ENCODE measurements at places on chromosomes 16 and 17.

- no peak for DNase-seq
Observed at GRCh38 chr17:8225813-8226535, 15.6 kb upstream of the AURKB start.

DNA sequence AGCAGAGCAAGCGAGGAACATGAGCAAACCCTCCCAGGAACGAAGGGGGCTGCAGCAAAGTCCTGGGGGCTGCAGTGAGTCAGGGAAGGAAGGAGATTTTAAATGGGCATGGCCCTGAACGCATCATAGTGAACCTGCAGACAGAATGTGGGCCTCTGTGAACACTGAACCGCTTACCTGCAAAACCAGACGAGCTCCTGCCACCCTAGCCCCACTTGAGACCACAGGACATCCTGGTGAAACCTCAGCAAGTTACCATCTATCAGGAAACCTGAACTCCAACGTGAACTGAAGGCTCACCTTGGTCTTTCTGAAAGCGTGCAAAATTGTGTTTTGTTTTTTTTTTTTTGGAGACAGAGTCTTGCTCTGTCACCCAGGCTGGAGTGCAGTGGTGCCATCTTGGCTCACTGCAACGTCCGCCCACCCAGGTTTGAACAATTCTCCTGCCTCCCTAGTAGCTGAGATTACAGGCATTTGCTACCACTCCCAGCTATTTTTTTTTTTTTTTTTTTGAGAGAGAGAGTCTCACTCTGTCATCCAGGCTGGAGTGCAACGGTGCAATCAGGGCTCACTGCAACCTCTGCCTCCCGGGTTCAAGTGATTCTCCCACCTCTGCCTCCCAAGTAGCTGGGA is 30.8 kb downstream of the FANCA start:
- no peak for DNase-seq

DNA sequence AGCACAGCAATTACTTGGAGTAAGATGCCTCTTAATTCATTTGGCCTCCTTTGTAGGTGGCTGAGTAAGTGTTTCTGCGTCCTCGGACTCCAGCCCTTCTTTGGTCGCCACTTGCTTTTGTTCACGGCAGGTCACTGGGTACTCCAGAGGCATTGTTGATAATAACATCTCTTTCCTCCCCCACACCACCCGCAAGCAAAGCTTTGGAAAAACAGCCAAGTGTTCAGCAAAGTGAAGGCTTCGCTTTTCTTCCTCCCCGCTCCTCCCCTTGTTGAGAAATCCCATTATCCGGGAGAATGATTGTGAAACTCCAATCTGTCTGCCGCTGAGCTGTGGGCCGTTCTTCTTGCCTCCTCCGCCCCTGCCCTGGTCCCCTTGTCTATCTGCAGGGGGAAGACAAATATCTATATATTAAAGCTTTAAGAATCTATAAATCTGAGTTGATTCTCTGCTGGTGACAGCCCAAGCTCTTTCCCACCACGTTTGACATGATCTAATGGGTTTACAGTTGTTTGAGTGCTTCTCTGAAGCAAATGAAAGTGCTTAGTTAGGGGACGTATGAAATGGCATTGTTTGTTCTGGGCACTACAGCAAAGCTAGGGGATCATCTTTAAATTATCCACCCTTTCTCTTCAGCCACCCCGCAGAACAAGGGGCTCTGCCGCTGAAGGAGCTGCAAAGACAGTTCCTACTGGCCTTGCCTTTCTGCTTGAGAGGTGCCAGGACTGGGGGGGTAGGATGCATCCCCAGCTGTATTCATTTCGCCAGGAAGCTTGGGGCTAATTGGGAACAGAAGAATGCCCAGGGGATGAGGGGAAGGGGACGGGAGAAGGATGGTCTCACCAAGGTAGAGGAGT is 167.1 kb downstream of the CCDC182 start:
- DNase-seq: no peak

DNA sequence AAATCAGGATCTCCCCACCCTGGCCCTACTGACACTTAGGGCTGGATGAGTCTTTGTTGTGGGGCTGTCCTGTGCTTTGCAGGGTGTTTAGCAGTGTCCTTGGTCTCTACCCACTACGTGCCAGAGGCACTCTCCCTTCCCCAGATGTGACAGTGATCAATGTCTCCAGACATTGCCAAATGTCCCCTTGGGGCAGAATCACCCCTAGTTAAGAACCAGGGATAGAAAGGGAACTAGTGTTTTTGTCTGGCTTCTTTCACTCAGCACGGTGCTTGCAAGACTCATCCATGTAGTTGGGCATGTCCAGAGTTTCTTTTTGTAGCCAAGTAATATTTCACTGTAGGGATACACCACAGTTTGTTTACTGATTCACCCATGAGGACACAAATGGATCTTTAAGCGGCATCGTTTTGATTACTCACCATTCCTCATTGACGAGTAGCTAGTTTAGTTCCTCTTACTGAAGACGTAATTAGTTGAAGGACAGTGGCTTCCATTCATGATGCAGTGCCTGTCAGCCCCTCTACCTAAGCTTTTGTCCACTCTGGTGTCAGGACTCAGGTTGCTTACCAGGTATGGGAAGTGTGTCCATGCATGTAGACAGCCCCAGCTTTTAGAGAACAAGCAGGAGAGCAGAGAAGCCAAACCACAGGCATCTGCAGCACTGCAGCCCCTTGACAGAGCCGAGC is 26.0 kb upstream of the ITGB4 start:
- no peak for DNase-seq

GRCh38 chr16:86214326-86215232 is 295.7 kb upstream of the FOXF1 start:
- DNase-seq: no peak

DNA sequence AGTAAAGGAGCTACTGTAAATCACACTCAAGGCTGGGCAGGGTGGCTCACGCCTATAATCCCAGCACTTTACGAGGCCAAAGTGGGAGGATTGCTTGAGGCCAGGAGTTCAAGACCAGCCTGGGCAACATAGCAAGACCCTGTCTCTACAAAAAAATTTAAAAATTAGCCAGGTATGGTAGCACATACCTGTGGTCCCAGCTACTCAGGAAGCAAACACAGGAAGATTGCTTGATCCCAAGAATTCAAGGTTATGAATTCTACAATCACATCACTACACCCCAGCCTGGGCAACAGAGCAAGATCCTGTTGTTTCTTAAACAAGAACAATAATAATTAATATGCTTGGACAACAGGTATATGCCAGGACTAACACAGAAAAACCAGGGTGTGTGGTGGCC is 13.2 kb downstream of the RHBDL3 start:
- DNase-seq: no peak

DNA sequence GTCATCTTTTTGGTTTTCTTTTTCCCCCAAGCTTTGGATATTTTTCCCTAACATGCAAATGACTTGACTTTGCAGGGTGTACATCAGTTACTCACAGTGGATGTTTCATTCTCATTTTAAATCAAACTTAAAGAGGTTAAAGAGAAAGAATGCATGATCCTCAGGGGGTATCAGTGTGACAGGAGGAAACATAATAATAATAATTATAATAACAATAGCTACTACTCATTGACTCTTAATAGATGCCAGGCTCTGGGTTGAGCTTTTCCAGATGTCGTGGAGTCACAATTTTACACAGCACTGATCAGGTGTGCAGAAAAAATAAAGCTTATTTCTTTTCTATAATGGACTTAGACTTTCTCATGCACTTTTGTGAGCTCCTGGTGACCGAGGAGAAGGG is 157.2 kb upstream of the CACNG3 start:
- no peak for DNase-seq

- DNase-seq: peak; percentile 90
Observed at GRCh38 chr16:4307215-4308037, 8.4 kb upstream of the GLIS2 start.

- DNase-seq: no peak
Observed at GRCh38 chr17:81192386-81193050, 26.5 kb upstream of the AATK start.

GRCh38 chr16:9469512-9469911 is 378.1 kb downstream of the HAPSTR1 start:
- DNase-seq: no peak

DNA sequence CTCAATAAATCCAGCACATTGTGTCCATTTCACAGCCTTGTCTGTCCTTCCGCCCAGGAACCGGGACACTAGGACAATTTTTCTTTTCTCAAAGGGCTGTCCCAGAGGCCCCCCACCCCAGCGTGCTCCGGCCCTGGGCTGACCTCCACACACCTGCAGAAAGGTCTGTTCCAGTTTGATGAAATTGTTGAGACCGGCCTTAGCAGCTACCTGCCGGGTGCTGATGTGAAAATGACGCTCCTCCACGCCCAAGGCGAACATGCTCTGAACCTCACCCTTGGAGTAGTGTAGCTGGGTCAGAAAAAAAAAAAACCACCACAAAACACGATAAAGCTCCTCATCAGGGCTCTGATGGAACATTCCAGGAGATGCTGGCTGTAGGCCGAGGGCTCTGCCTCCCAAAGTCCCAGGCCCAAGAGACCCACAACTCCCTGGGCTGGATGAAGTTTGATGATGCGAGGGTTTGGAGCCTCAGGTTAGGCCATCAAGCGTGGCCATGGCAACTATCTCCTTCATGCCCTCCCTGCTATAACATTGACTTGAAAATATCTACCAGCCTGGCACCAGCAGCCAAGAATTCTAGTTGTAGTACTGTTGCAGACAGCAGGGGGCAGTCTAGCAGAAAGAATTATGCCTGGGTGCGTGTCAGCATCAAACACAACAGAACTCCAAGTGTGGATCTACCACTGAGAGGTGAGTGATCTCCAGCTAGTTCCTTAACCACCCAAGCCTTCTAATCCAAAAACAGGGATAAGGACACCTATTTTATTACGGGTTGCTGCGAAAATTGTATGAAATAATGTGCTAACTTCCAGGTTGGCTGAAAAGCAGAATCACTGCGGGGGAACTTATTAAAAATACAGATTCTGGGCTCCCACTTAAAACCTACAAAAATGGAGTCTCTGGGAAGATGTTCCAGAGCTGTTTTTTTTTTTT is 62.1 kb downstream of the RMI2 start:
- DNase-seq: peak; percentile 84

- DNase-seq: no peak
Observed at GRCh38 chr17:49549311-49549605, 26.4 kb upstream of the NXPH3 start.

DNA sequence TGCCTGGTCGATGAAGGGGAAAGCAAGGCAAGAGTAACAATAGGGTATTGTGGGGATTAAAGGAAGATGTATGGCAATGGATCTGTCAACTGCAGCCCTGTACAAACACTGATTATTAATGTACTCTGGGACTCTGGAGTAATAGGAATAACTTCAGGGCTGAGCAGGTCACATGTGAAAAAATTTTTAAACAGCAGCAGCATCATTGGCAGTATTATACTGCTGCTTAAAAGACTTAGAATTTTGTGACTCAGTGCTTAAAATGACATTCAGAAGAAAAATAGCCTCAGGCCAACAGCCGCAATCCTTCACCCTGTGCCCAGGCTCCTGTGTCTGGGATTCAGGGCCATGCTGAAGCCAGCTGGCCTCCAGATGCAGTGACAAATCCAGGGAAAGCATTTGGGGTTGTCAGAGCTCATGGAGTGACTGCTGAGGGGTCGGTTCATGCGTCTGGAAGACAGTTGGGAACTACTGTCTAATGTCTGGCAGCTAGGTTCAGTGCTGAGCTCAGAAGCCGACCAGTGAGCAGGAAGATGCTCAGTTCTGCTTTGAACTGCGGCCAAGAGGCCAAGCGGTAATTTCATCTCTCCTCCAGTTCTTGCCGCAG is 22.2 kb downstream of the TEX2 start:
- DNase-seq: no peak

GRCh38 chr17:27569884-27570577 is 61.0 kb upstream of the LGALS9 start:
- no peak for DNase-seq

Measured in D721Med (cell line).